Renal cortical epithelial cell (primary cell): ENCODE measurements at places on chromosomes 7 and 10. TPM values are rescaled to one million over a fixed set of nuclear protein-coding genes. Genes with fewer than 3 reads are reported as not detected.

DNA sequence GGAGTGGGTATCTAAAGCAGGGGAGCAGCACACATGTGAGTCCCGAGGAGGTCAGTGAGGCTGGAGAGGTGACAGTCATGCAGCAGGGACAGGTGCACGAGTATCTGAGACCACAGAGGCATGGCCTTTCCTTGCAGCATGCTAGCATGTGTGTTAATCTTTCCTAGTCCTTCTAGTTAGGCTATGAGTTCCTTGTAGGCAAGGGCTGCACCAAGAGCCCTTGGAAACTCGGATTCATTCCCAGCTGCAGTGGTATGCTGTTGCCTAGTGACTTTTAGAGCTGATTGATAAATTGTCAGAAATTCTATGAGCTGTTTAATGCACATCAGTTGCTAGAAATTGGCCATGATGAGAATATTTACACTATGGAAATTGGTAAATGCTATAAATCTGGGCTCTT is 132.0 kb downstream of the SORCS3 start:
- DNase-seq, result no peak

GRCh38 chr10:131723297-131724168 is 177.3 kb upstream of the PPP2R2D start:
- DNase-seq, result no peak

DNA sequence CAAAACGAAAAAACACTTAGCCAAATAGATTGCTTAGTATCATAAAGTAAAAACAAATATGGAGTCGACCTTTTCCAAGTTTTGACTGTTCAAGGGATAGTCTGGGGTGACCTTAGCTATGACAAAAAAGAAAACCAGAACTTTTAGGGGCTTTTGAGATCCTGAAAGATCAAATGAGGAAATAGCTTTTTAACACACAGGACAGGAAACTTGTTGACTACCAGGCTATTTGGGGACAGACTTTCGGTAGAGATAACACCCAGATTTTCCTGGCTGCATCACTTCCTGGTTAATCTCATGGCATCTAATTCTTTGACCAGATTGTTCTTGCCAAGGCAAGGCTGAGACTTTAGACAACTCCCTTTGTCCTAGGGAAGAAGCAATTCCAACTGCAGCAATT is 34.5 kb upstream of the EGR2 start:
- no peak for DNase-seq

DNA sequence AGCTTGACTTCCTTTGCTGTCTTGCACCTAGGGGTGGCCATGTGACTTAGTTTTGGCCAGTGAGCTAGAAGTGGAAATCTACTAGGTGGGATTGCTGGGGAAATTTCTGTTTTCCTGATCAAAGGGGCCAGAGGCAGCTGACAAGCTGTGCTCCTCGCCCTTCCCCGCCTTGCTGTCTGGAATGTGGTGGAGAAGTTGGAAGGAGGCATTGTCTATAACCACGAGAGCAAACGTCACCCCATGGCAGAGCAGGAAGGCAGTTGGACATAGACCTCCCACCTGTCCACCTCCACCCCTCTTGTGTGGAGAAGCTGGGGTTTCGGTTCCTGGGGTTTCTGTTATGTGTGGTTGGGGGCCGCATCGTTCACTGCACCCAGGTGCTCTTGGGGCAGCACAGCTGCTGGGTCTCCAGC is 7.3 kb downstream of the SFRP5 start:
- DNase-seq, result no peak

DNA sequence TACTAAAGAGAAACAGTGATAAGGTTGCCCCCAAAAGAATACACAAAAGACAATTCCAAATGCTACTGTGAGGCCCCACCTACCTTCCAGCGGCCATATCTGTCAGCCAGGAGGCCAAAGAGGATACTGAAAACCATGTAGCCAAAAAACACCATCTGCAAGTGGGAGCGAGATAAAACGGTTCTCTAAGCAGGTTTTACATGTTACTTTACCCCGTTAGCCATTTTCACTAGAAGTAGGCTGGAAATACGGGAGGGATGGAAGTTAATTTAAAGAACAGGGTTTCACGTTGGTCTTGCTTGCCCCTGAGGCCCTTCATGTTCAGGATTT is 38.2 kb downstream of the SVOPL start:
- no peak for DNase-seq

- DNase-seq, result no peak
Measured at GRCh38 chr7:54782829-54783228, 23.8 kb upstream of the SEC61G start.

DNA sequence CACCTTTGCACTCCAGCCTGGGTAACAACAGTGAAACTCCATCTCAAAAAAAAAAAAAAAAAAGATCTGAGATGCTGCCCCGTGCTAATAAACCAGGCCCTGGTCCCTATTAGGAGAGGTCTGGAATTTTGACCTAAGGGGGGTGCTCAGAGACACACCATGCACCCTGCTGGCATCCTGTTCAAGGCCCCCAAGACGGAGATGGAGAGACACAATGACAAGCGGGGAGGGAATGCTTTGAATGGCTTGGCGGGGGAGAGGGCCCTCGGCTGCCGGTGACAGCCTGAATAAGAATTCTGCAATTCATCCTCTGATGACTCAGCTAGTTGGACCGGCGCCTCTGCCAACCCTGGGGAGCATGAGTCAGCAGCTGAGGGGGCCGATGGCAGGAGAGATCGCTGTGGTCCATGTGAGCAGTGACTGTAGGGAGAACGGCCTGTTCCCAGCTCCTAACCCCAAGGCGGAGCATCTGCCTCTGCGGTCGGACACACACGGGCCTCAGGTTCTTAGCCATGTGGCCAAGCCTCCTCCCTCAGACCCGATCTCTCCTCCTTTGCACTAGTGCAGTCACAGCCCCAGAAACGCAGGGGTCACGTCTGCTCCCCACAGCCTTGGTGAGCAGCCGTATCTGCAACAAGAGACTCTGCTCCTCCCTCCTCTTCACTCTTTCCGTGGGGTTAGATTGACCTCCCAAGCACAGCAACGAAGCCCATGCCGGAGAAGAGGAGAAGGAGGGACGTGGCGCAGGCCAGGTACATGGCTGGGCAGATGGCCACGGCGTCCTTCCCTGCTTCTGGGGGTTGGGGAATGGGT is 14.9 kb downstream of the TRIM56 start:
- peak; percentile 96 for DNase-seq

- DNase-seq, result no peak
Measured at GRCh38 chr7:50621973-50622490, 56.8 kb upstream of the DDC start.

GRCh38 chr7:103598326-103598905 is 152.4 kb upstream of the SLC26A5 start:
- DNase-seq, result no peak

DNA sequence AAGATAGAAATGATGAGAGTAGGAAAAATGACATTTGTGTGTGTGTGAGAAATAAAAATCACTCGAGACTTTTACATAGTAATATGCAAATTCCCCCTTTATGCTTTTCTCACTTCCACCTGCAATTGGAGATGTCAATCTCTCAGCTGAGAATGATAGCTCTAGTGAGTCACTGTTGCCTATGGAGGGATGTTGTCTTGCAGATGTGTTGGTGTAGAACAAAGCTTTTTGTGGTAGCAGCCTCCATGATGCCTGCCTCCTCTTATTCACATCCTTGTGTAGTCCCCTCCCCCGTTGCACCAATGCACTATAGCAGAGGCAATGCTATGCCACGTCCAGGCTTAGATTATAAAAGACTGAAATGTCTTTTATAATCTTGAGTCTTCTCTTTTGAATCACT is 33.8 kb downstream of the SPAG6 start:
- DNase-seq, result no peak

GRCh38 chr10:126210051-126210651 is 178.1 kb downstream of the ADAM12 start:
- no peak for DNase-seq

- DNase-seq, result no peak
Measured at GRCh38 chr7:20348125-20348807, 17.6 kb downstream of the ITGB8 start.

- peak; percentile 36 for DNase-seq
Measured at GRCh38 chr7:123977081-123977480, 52.0 kb downstream of the SPAM1 start.

GRCh38 chr7:513521-514166 is 6.0 kb downstream of the PDGFA start:
- DNase-seq, result no peak

GRCh38 chr10:132107949-132108877 is 42.5 kb downstream of the JAKMIP3 start:
- DNase-seq, result no peak

GRCh38 chr10:119516381-119517234 is 25.9 kb downstream of the RGS10 start:
- no peak for DNase-seq

DNA sequence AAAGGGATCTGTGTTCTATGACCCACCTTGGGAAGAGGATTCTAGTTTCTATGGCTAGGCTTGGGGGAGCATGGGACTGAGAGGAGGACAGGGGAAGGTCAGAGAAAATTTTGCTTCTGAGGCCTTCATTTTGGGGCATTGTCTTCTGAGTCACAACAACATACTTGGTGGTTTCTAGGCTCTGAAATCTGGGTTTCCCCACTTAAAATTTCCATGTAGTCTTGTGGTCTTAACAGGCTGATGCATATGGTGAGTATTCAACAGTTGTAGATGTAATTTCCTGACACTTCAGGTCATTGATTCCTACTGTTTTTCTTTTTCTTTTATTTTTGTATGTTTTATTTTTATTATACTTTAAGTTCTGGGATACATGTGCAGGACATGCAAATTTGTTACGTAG is 88.5 kb downstream of the ANKRD7 start:
- peak; percentile 38 for DNase-seq

DNA sequence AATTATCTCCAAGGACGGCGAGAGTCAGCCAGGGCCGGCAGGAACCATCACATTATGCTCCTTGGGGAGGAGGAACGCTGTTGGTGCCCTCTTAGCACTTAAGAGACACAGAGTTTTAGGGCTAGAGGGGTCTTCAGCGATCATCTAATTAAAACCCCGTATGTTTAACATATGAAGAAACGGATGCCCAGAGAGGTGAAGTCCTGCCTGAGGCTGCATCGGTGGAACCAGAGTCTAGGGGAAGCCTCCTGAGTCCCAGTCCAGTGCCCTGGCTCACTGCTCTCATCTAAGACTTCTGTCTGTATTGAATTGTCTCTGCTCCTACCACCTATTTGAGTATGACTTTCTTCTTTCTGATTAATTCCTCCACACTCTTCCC is 688 bp upstream of the ABCB4 start:
- no peak for DNase-seq

GRCh38 chr10:70432101-70432500 is 9.4 kb downstream of the NODAL start:
- no peak for DNase-seq

- DNase-seq, result peak; percentile 53
Measured at GRCh38 chr7:51366930-51367613, 50.5 kb upstream of the COBL start.

DNA sequence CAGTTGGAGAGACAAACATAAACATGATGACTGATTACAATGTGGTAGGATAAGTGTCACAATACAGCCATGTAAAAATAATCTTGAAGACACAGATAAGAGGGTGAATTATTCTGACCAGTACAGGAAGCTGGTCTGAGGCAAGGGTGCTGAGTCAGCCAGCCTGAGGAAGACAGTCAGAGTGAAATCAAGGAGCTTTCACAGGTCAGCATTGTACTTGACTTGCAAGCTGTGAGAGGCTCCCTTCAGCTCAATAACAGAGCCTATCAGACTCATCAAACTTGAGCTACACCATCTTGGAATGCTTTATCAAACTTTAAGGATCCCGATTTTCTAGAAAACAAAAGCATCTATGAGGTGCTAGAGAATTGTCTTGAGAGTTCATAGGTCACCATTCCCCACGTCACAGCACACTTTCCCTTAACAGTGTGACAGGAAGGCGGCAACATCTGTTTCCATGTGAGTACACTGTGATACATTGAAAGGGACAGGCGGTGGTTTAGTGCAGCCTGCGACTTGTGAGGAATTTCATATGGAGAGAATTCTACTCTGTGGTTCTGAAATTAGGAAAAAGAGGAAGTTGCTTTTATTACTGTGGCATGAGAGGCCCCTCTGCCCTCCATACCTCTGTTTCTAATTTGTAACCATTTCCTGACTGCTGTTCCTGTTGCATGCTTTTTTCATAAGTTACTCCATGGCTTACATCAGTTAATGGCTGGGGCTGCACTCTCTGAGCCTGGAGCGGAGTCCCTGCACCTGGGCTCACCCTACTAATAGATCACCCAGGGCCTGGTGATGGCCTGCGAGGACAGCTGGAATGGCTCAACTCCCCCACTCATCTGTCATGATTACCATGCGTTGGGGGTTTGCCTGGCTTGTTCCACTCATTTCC is 417.1 kb downstream of the SUGCT start:
- DNase-seq, result peak; percentile 60

DNA sequence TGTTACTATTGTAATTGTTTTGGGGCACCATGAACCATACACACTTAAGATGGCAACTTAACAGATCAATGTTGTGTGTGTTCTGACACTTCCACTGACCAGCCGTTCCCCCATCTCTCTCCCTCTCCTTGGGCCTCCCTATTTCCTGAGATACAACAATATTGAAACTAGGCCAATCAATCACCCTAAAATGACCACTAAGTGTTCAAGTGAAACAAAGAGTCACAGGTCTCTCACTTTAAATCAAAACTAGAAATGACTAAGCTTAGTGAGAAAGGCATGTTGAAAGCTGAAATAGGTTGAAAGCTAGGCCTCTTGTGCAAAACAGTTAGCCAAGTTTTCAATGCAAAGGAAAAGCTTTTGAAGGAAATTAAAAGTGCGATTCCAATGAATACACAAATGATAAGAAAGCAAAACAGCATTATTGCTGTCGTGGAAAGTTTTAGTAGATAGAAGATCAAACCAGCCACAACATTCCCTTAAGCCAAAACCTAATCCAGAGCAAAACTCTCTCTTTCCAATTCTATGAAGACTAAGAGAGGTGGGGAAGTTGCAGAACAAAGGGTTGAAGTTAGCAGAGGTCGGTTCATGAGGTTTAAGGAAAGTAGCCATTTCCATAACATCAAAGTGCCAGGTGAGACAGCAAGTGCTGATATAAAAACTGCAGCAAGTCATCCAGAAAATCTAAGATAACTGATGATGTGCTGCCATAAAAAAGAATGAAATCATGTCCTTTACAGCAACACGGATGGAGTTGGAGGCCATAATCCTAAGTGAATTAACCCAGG is 90.6 kb downstream of the MTPN start:
- no peak for DNase-seq

The CPA5 gene
- not detected in 2 replicates for total RNA-seq

The IGFBP3 gene
- 296 and 646 TPM in 2 replicates for total RNA-seq

The ADAM8 gene
- total RNA-seq, result 1.6 and 15.8 TPM in 2 replicates

The FZD1 gene
- total RNA-seq, result 8.0 and 20.6 TPM in 2 replicates

The FRMD4A gene
- 8.5 and 18.6 TPM in 2 replicates for total RNA-seq

The WAC gene
- total RNA-seq, result 46.5 and 92.2 TPM in 2 replicates

The MXI1 gene
- 18.4 and 37.2 TPM in 2 replicates for total RNA-seq

The IDI2 gene
- total RNA-seq, result not detected in 2 replicates

The CYP2C8 gene
- 0.20 and 1.0 TPM in 2 replicates for total RNA-seq

The HOXA4 gene
- total RNA-seq, result 0.17 and 0.75 TPM in 2 replicates

The ERCC6 gene
- 9.7 and 24.3 TPM in 2 replicates for total RNA-seq

The TWIST1 gene
- total RNA-seq, result not detected in 2 replicates

The SLC16A12 gene
- total RNA-seq, result 27.6 and 110 TPM in 2 replicates

The CYP26C1 gene
- total RNA-seq, result 0.52 and 0.65 TPM in 2 replicates

The OLAH gene
- 0.05 and 6.9 TPM in 2 replicates for total RNA-seq

The RAB19 gene
- total RNA-seq, result 3.5 and 15.1 TPM in 2 replicates

The SH3PXD2A gene
- total RNA-seq, result 1.7 and 8.2 TPM in 2 replicates
